ENCODE measurements at places on chromosomes 16 and 17.

DNA sequence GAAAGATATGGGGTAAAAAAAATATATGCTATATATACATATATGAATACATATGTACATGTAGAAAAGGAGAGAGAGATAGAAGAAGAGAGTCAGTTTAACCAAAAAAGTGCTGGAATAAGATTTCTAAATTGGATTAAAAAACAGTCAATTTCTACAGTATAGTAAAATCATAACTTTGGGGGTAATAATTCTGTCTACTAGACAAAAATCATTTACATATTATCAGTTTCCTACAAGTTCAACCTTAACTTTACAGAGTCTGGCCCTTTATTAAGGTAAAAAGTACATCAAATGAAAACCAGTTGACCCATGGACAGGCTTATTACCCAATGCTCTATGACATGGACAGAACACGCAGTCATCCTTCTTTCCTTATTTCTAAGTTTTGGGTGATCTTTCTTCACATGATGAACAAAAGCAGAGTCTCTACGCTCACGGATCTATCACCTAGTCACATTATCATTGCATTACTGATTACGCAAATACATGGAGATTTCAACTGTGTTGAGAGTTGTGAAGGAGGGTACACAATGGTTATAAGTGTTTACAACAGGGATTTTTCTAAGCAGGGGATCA is 63.9 kb upstream of the SMIM36 start:
- no peak for DNase-seq

DNA sequence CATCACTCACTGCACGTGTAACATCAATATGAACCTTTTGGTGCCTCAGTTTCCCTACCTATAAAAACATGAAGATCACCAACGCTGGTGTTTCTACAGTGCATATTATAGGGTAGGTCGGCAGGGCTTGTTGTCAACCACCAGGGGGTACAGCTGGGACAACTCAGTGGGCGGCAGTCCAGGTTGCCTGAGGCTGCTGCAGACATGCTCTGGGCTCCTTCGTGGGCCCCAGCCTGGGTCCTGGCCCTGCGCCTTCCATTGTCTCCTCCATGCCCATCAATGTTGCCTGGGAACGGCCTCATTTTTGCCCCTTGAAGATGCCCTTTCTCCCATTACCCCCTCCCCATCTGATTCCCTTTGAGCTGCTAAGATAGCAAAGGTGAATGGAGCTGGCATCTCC is 89.8 kb downstream of the GSG1L start:
- DNase-seq, result no peak

DNA sequence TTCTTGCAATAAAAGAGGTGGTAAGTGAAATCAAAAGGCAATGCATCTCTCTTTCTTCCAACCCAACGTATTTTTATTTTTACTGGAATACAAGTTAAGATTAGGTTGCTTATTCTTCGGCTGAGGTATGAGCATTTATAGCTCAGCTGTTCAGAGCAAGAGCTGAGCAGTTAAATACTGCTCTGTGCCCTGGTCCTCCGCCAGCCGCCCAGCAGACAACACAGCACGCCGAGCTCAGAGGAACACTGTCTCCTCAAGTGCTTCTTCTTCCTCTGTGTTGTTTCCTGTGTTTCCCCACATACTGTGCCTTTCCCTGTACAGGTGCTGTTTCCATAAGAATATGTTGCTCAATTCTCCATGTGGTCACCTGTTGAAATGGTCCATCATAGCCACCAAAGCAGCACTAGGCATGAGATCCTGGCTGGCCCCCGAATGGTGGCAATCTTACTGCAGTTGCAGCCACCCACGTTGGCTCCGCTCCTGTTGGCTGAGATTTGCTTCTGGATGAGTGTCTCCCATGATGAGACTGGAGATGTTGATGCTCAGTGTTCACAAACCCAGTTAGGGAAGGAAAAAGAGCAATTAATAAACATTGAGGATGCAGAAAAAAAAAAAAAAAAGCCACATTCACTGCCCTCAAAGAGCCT is 515.3 kb downstream of the GRIN2A start:
- no peak for DNase-seq

- DNase-seq, result no peak
Measured at GRCh38 chr17:75913537-75914210, 9.0 kb upstream of the MRPL38 start.

GRCh38 chr17:32527146-32527545 is 40.4 kb downstream of the CDK5R1 start:
- no peak for DNase-seq

GRCh38 chr17:75589919-75590303 is 2.3 kb downstream of the MYO15B start:
- DNase-seq, result no peak

- no peak for DNase-seq
Measured at GRCh38 chr17:18362698-18363100, 651 bp downstream of the SHMT1 start.

GRCh38 chr16:12793120-12793864 is 10.4 kb downstream of the CPPED1 start:
- DNase-seq, result no peak

DNA sequence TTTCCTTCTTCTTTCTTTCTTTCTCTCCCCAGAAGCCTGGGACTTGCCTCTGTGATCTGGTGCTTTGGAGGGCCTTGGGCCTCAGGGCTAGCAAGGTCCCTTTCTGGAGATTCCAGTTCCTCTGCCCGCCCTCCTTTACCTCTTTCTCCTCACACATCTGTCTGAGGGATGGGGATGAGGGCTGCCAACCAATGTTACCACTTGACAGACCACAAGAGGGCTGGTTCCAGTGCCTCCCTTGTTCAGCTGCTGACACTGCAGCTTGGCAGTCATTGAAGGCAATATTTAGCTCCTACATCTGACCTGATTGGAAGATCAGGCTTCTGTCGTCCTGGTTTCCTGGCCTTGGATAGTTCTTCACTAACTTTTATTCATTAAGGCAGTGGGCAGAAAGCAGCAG is 3.6 kb upstream of the ZNF652 start:
- DNase-seq, result peak; percentile 11

- DNase-seq, result no peak
Measured at GRCh38 chr16:68802190-68802589, 41.1 kb upstream of the TANGO6 start.

DNA sequence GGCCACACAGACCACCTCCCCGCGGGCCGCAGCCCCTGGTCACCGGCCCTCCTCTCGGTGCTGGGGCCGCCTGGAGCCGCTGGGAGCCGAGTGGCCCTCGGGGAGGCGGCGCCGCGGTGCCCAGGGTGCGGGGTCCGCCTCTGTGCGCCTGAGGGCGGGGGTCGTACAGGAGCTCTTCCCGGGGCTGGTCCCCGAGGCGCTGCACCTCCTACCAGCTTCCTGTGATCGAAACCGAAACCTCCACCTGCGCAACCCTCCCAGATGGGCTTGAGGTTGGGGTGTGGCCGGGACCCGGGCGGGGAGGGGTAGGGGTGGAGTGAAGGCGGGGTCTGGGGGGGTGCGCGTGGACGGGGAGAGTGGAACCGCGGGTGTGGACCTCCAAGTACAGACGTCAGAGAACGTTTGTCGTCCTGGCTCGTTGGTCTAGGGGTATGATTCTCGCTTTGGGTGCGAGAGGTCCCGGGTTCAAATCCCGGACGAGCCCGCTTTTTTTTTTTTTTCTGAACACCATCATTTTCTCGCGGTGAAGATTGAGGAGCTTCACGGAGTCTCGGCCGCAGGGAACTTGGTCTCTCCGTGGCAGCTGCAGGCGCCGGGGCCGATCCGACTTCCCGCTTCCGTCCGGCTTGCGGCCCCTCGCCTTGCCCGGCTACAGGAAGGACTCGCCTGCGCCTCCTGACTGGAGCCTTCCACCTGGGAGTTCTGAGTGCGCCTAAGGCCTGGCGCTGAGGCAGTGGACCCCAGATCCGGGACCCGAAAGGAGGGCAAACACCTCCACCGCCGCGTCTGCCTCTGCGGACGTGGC is 23.9 kb downstream of the ZNF213 start:
- peak; percentile 82 for DNase-seq

- DNase-seq, result peak; percentile 31
Measured at GRCh38 chr17:45131616-45132319, 547 bp downstream of the PLCD3 start.

DNA sequence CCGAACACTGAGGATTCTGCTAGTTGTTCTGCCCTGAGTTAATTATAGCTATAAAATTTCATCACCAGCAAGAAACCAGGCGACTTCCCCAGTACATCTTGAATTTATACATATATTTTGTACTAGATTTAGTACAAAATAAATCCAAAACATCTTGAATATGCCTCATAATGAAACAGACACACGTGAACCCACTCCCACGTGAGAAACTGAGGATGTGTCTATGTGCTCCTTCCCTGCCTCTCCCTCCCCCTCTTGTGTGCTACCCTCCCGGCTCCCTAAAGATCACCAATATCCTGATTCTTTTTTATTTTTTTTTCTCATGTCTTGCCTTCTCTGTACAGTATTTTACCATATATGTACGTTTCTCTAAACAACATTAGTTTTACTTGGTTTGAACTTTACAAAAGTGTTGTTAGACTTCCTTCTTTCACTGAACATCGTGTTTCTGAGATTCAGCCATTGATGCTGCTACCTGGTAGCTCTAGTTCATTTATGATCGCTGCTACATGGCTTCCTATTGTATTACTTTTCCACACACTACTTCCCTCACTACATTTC is 1.1 kb upstream of the LCMT1 start:
- no peak for DNase-seq

DNA sequence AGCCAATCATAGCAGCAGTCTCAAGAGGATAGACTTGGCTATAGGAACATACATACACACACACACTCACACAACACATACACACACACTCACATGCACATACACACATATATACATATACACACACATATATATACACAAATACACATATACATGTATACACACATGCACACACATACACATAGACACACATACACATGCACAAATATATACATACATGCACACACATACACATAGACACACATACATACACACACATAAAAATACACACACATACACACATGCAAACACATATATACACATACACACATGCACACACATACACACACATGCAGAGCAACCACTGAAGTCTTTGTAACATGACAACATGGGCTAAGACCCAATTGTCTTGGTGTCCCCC is 19.7 kb downstream of the CBLN1 start:
- DNase-seq, result no peak

DNA sequence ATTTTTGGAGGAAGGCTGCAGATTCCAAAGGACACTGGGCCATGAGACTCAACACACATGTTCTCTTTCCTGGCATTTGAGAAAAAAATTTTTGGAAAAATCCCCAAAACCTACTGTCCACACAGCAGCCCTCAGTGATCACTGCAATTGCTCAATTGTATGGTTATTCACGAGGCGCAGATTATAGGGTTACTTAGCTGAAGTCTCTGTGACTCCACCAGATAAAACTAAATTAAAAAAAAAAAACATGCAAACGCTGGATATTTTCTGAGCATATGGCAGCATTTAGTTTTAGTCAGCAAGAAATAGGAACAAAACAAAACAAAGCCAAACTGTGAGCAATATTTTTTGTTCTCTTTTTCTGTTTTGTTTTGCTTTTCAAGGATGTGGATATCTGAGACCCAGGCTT is 83.8 kb upstream of the FAM20A start:
- DNase-seq, result no peak
